ENCODE measurements at places on chromosomes 1 and 21.

DNA sequence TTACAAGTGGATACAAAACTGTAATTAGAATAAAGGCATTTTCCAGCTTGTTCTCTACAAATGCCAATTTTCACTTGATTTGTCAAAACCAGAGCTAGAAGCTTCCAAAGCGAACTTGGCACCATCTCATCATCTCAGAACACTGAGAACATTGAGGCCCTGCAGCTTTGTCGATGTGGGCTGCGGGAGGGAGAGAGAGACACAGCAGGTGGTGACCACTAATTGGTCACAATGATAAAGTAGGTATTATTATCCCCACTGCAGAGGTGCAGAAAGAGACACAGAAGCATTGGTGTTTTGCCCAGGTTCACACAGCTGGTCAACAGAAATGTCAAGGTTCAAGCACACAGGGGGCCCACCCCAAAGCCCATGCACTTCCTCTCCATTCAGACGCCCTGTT, 72.2 kb upstream of the KRTAP19-8 start:
- DNase-seq = no peak

GRCh38 chr21:41507521-41508414, at the start of gene TMPRSS2:
TSS of gene TMPRSS2 (minus strand) at chr21:41508158. CDS start at chr21:41498133, 10,025 bp downstream.
- DNase-seq = no peak

DNA sequence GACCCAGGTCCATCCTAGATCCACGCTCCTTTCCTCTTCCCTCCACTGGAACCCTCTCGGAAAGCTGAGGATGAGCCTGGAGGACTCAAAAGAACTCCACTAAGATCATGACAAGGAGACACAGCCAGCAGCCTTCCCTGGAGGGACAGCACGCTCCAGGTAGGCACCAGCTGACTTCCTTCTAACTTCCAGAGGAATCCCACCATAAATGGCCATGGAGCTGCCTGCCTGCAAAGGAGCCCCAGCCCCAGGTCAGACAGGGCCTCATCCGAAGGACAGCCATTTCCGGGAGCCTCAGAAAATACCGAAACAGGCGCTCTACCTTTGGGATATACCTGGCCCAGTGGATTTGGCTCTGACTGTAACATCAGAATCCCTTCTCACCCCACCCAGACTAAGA, 4.1 kb downstream of the SH3BP5L start:
- no peak for DNase-seq

- no peak for DNase-seq
Measured at GRCh38 chr1:24228311-24228710, 41.2 kb upstream of the IFNLR1 start.

GRCh38 chr1:210025870-210026269, 87.9 kb downstream of the SYT14 start:
- no peak for DNase-seq

GRCh38 chr1:228353601-228354371, 52.8 kb downstream of the TRIM11 start:
- no peak for DNase-seq

DNA sequence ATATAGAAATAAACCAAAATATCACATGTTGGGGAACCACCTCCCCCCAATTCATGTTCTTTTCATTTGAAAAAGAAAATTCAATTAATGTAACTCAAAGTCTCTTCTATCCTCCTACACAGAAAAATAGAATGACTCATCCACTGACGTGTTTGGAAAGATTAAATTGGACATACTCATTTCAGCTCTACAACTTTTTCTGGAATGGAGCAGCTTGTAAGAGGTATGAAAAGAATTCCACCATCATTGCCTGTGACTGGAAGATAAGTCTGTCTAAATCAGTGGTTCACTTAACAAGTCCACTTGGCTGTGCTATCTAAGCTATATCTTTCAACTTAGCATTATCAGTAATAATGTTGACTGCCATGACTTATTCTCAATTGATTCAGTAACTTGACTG, 702.3 kb downstream of the BRINP3 start:
- no peak for DNase-seq

- peak; percentile 34 for DNase-seq
Measured at GRCh38 chr1:158564608-158565007, 5.8 kb downstream of the OR6P1 start.

DNA sequence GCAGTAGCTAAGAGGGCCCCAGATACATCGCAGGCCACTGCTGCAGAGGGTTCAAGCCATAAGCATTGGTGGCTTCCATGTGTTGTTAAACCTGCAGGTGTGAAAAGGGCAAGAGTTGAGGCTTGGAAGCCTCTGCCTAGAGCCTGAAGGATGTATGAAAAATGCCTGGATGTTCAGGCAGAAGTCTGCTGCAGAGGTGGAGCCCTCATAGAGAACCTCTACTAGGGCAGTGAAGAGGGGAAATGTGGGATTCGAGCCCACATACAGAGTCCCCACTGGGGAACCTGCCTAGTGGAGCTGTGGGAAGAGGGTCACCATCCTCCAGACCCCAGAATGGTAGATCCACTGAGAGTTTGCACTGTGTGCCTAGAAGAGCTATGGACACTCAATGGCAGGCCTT, 30.6 kb upstream of the ADGRL4 start:
- DNase-seq = no peak

DNA sequence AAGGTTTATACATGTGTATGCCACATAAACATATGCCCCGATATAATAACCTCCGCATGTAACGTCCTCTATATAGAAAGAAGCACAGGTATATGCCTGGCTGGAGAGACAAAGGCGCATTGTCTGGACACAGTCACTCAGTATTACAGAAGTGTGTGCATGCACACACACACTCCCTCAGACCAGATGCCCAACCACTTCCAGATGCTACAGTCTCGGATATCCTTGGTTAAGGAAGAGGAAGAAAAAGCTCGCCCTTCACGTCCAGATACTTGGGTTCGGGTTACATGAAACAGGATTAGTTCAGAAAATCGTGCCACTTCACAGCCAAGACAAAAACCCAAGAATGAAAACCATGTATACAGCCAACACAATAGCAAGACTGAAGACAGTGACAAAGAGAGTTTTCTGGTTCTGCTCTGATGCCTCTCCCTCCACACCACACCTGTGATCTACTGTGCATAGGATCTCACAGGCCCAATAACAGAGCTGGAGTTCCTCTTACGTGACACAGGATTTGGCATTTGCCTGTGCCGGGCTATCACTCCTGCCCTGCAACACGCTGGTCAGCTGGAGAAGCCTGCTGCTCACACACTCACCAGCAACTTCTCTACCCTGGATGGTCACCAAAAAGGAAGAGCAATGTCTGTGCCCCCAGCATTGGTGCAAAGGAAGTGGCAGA, 75.0 kb downstream of the SSBP3 start:
- no peak for DNase-seq

- DNase-seq = no peak
Measured at GRCh38 chr1:229164836-229165735, 105.8 kb upstream of the RAB4A start.

- no peak for DNase-seq
Measured at GRCh38 chr1:208748387-208749165, 504.4 kb upstream of the PLXNA2 start.

DNA sequence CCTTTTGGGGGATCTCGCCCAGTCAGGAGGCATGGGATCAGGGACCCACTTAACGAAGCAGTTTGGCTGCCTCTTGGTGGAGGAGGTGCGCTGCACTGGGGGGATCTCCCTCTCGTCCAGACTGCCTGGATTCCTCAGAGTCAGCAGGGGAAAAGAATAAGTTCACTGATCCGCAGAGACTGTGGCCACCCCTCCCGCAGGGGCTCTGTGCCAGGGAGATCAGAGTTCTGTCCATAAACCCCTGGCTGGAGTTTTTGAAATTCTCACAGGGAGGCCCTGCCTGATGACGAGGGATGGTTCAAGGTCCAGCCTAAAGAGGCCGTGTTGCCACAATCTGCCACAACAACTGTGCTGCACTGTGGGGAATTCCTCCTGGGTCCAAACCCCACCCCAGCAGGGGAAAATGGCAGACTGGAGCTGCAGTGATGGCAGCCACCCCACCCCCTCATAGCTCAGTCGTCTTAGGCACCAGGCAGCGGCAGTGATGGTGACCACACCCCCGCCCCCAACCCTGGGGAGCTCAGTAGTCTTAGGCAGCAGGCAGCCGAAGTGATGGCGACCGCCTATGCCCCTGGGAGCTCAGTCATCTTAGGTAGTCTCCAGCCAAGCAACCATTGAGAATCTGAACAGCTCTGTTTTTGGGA, 273.8 kb upstream of the USP25 start:
- DNase-seq = no peak

- peak; percentile 20 for DNase-seq
Measured at GRCh38 chr1:167409183-167409582, 109.1 kb downstream of the CD247 start.

GRCh38 chr1:222914861-222915632, 100.2 kb downstream of the DISP1 start:
- no peak for DNase-seq

GRCh38 chr1:208714323-208714722, 470.1 kb upstream of the PLXNA2 start:
- peak; percentile 10 for DNase-seq

DNA sequence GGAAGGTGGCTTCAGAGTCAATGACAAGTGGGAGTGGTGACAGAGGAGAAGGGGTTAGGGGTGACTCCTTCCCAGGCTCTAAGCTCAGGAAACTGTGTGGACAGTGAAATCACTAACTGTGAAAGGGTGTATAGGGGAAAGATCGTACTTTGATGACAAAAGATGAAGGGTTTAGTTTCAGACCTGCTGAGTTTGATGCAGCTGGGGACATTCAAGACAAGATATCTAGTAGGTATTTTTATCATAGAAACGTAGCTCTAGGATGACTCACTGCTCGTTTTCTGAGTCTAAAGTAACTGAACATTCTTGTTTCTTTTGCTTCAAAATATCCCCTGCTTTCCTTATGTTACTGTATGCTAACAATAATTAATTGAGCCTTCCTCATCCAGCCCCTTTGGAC, 149.0 kb downstream of the PCP4 start:
- DNase-seq = no peak

DNA sequence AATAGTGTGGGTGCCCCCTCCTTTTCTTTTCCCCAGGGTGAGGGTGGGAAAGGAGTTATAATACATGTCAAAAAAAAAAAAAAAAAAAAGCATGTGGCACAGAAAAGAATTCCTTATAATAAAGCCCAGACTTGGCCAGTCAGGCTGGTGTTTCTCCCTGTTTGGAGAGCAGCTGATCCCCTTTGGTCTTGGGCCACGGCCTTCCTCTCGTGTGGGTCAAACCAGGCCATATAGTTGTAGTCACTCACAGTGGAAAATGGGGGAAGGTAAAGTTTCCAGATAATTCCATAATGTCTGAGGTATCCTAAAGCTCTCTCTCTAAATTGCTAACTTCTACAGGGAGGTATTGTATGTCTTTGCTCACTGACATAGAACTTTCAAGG, 22.0 kb downstream of the CLIC6 start:
- DNase-seq = no peak

DNA sequence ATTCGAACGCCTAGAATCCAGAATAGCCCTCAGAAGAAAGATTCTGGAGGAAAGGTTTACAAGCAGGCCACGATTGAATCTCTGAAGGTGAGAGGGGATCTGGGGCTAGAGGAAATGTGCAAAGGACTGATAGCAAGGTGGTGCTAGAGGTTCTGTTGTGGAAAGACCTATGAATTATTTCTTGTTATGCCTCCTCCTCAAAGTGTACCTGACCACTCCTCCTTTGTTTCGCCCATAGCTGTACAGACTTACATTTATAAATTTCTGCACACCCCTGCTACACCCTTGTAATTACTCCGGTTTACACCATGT, 986 bp downstream of the TCEANC2 start:
- peak; percentile 80 for DNase-seq

GRCh38 chr1:204502241-204502640, 7.6 kb upstream of the PIK3C2B start:
- DNase-seq = no peak

All from hematopoietic multipotent progenitor cell treated with erythropoietin and hydrocortisone succinate and interleukin-3 and kit ligand, for 6 days (in vitro differentiated cells).